ENCODE measurements at places on chromosomes 6 and 20.

DNA sequence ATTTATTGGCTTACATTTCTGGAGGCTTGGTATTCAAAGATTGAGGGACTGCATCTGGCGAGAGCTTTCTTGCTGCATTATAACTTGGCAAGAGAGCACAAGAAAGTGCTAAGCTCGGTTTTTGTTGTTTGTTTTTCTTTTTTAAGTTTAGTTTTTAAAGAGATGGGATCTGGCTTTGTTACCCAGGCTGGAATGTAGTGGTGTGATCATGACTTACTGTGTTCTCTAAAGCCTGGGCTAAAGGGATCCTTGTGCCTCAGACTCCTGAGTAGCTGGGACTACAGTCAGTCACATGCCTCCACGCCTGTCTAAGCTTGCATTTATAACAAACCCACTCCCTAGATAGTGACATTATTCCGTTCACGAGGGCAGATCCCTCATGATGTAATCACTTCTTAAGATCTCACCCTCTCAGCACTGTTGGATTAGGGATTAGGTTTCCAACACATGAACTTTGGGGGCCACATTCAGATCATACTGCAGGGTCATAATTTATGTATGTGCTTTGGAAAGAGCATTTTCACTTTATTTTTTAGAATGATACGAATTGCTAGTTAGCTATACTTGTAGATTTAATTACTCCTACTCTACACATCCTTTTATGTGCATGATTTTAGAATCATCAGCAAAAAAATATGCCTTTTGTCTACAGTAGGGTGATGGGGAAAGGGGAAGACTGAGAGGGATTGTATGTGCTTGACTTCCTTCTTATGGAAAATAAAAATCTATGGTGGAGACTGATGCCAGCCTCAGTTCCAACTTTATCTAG is 167.8 kb downstream of the JARID2 start:
- no peak for DNase-seq

DNA sequence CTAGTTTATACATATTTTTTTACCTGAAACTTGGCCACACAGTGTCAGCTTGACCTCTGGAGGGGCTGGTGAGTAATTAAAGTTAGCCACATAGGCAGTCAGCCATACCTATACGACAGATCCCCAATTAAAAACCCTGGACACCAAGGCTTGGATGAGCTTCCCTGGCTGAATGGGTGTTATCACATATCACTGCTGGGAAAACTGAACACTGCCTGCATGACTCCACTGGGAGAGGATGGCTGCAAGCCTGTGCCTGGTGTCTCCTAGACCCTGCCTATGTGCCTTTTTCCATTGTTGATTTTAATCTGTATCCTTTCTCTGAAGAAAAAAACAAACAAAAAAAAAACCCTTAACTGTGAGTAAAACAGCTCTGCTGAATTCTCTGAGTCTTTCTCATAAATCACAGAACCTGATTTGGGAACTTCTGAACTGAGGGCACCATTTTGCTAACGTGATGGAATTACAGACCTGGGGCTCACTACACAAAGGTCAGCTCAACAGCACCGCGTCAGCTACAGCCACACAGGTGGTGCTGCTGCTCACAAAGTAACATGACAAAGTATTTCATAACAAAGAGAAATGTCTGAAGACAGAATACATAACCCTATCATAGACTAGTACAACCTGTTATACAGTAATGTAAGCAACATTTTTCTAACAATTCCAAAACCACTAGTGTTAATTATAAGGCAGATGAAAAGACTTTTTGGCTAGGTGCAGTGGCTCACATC is 97.0 kb downstream of the SLC23A2 start:
- DNase-seq = no peak

- no peak for DNase-seq
These were observed 2.6 kb downstream of the HCRTR2 start for GRCh38 chr6:55176958-55177357.

GRCh38 chr6:12909833-12910232 is 193.3 kb downstream of the PHACTR1 start:
- DNase-seq = no peak

- no peak for DNase-seq
These were observed 4.1 kb downstream of the SH3BGRL2 start for GRCh38 chr6:79635232-79635543.

- DNase-seq = no peak
These were observed 6.7 kb downstream of the MTCH1 start for GRCh38 chr6:36979347-36979742.

- no peak for DNase-seq
These were observed 5.2 kb downstream of the OR11A1 start for GRCh38 chr6:29451471-29452193.

DNA sequence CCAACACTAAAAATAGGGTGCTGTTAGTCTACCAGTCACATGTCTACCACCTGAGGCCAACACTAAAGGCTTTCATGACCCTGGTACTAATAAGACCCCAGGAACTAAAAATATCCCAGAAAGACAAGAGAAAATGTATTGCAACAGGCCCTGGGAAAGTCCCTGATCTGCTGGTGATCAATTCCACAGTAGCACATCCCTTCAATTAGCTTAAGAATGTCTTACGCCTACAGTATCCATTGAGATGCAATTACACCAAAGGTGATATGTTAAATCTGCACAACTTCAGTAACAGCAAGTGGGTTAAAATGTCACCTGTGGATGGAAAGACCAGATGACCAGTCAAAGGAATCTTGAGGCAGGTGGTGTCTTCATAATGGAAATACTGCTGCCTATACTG is 3.1 kb downstream of the SEMG1 start:
- DNase-seq = no peak

- no peak for DNase-seq
These were observed 40.5 kb downstream of the CFAP61 start for GRCh38 chr20:20092827-20093226.

All from stimulated activated CD4-positive, alpha-beta T cell treated with anti-CD3 and anti-CD28 coated beads, TNF-alpha, amount 100 ng/mL, for 1 hour (primary cell).